ENCODE measurements at places on chromosomes 3 and 15.

- no peak for DNase-seq
These were observed 151.5 kb downstream of the B3GALNT1 start for GRCh38 chr3:160953686-160954085.

- DNase-seq: no peak
These were observed 339.1 kb downstream of the MECOM start for GRCh38 chr3:169324452-169324785.

GRCh38 chr3:187777331-187777941 lies 32.2 kb upstream of the BCL6 start:
- DNase-seq: peak; percentile 55

GRCh38 chr15:27706300-27706699 lies 392.8 kb downstream of the OCA2 start:
- no peak for DNase-seq

DNA sequence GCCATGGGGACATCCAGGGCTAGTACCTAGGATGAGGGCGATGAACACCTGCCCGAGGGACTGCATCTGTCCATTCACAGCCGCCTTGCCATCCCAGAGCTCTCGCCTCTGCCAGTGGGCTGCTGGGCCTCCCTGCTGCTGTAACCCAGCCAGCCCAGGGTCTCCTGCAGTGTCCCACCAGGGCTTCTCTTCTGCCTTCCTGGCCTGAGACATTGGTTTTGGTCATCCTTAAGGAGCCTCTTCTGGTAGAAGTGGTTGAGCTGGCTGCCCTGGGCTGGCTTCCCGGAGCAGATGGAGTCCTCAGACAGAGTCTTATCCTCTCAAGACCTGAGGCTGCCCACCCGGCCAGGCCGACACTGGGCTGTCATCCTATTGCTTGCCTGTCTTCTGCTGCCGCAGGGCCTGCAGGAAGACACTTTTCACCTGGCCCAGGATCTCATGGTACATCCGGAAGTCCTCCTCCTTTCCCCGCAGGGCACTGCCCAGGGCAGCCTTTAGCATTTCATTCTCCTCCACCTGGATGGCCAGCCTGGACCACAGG lies 6.1 kb upstream of the HHATL start:
- no peak for DNase-seq

DNA sequence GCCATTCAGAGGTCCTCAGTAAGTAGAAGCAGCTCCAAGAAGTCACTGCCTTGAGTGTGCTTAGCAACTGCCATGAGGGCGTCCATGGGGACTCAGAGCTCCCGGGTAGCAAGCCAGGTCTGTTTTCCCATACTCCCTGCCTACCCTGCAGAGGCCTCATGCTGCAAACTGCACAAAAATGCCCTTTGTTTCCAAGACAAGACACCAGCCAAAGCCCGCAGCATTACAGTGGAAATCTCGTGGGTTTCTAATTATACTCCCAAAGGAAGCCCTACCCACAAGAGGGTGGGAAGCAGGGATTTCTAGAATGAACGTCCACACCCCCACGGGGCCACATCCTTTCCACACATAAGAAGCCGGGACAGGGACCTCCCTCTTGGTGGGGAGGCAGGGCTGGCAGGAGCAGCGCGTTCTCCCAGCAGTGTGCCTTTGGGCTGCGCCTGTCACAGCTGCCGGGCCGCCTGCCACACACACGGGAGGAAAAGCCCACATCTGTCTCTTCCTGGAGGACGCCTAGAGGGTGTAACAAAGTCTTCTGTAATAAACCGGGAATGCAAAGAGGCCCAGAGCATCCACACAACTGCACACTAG lies 31.1 kb downstream of the FAM174B start:
- no peak for DNase-seq

DNA sequence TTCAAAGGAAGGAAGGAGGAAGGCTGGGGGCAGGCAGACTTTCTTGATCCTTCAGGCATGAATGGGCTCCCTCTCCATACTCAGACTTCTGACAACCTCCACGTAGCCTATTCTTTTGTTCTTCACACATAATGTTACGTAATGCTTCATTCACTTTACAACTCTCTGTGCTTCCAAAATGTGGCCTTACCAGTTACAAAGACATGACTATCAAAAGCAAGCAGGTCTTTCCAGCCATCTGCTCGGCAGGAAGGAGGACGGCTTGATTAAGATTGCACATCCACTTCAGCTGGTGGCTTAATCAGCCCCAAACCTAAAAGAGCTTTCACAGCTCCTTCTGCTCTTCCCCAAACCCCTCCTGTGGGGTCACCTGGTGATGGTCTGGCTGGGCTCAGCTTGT lies 263.2 kb downstream of the XXYLT1 start:
- DNase-seq: no peak

- no peak for DNase-seq
These were observed 20.4 kb downstream of the HACD3 start for GRCh38 chr15:65550681-65551098.

DNA sequence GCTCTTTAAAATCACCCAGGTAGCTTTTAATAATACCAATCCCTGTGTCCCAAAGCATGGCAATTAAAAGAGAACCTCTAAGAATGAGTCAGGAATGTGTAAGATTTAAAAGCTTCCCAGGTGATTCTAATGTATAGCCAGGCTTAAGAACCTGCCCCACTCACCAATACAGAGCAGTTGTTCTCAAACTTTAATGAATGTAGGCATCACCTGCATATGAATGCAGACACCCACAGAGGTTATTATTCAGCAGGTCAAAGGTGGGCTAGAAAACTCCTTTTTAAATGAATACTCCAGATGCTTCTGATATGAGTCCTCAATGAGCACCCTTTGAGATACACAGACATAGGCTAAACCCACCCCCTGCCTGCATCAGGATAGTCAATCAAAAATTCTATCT lies 298.1 kb upstream of the KCNMB2 start:
- DNase-seq: no peak

- DNase-seq: no peak
These were observed 87.0 kb upstream of the PPP2R3A start for GRCh38 chr3:135878501-135878900.

DNA sequence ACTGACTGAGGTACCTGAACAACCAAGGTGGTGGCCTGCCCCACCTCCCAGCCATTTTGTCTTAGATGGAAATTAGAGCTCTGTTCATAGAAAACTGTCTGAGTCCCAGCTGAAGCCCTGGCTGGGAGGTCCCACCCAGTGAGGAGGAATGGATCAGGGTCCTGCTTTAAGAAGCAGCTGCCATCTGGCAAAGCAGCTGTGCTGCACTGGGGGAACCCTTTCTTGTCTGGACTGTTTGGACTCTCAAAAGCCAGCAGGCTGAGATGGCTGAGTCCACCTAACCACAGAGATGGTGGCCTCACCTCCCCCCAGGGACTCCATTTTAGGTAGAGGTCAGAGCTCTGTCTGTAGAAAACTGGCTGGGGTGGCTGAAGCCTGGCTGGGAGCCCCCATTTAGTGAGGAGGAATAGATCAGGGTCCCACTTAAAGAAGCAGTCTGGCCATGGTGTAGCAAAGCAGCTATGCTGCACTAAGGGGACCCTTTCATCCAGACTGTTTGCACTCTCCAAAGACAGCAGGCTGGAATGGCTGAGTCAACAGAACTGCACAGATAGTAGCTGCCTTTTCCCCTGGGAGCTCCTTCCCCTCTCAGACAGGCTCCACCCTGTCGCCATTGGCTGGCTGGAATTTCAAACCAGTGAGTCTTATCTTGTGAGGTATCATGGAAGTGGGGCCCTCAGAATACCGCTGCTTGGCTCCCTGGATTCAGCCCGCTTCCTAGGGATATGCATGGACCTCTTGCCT lies 116.9 kb downstream of the EPHA6 start:
- no peak for DNase-seq

DNA sequence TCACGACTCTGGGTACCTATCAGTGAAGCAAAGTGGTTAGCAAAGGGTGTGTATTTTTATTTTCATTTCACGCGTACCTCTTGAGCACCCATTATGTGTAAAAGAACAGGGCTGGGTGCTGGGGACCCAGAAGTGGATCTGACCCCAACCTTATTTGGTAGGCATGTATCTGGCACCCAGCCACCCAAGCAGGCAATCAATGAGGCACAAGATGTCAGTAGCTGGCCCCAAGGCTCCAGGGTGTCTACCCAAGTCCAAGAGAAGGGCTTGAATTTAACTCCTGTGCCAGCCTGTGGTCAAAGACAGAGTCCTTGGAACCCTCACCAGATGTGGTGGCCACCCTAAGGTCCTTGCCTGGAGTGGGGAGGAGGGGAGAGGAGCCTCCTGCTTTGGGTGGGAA lies 5.7 kb downstream of the PLEKHO2 start:
- DNase-seq: no peak

GRCh38 chr15:61003437-61004218 lies 225.5 kb downstream of the RORA start:
- DNase-seq: no peak

GRCh38 chr15:46328821-46329220 lies 694.0 kb downstream of the SQOR start:
- DNase-seq: no peak

- DNase-seq: no peak
These were observed 102.9 kb upstream of the ARHGEF3 start for GRCh38 chr3:56904552-56905215.

GRCh38 chr3:71843071-71843470 lies 58.1 kb upstream of the PROK2 start:
- DNase-seq: no peak

DNA sequence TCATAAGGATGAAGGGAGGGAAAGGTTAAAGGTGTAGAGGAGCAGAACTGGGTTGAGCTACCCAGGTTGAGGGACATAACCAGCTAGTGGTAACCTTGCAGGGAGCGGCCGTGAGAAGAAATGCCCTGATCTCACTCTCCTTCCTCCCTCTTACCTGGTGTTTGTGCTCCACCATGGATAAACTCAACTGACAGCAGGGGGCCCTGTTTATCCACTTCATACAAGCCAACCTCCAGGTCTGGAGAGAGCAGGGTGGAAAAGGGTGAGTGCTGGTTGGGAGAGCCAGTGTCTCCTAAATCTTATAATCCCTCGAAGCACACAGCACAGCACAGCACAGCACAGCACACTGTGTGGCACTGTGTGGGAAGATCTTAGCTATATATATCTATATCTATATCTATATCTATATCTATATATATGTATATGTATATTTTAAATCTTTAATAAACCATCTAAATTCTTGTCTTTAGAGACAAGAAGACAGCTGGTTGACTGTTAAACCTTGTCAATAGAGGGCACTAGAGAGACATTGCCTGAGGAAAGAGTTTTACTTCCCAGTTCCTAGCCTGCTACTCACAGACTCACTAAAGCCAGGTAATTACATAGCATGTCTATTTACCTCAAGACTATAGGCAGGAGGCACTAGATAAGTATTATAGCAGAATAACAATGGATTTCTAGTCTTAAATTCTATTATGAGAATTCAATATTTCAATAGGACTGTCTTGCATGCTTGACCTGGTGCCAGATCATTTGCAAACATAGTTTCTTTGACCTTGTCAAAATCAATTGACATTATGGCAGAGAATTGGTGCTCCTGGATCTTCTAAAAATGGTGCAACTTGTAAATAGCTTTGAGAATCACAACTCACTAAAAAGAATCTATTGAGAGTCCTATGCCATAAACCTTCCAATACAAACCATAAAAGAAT lies 21.7 kb upstream of the FMN1 start:
- no peak for DNase-seq

GRCh38 chr3:170730071-170730812 lies 139.8 kb downstream of the RPL22L1 start:
- DNase-seq: no peak

GRCh38 chr15:39887832-39888231 lies 32.2 kb downstream of the GPR176 start:
- DNase-seq: peak; percentile 7

- DNase-seq: no peak
These were observed 413.5 kb upstream of the THBS1 start for GRCh38 chr15:39167164-39168058.

GRCh38 chr3:10528046-10528445 lies 22.7 kb upstream of the ATP2B2 start:
- no peak for DNase-seq

DNA sequence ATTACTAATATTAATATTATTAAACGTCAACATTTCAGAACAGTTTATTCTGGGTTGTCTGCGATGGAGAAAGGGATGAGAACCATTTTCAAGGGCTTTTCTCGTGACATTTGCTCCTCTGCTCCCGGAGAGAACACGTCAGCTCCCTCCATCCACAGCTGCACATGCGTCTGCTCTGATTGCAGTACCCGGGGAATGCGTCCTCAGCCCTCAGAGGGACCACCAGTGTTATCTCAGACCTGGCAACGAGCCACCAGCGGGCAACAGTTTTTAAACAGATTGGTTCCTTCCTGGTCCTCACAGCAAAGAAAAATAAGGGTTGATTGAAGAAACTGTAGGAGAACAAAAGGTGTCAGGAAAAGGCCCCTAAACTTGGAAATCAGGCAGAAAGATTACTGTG lies 202.2 kb upstream of the ADAMTS9 start:
- DNase-seq: no peak

All from DND-41 (cell line).